ENCODE measurements at places on chromosomes 13 and 19. TPM values are rescaled to one million over a fixed set of nuclear protein-coding genes. Genes with fewer than 3 reads are reported as not detected.

DNA sequence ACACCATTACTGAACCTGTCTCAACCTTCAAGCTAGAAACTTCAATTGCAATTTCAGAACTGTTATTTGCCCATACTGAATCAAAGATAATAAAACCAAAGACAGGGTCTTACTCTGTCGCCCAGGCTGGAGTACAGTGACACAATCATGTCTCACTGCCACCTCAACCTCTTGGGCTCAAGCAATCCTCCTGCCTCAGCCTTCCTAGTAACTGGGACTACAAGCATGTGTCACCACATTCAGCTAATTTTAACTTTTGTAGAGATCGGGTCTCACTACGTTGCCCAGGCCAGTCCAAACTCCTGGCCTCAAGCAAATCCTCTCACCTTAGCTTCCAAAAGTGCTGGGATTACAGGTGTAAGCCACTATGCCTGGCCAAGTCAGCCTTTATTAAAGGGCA, 143.4 kb downstream of the DIAPH3 start:
- H3K4me1 ChIP-seq: no peaks in the 10 kb centered on the region
- H3K4me3 ChIP-seq: no peak overlapping the region
- DNase-seq: no peak
- no peak overlapping the region for H3K27ac ChIP-seq

Gene ZNF324B
- 5.4 TPM for total RNA-seq

GRCh38 chr13:41823476-41823875, 137.4 kb downstream of the VWA8 start:
- H3K27me3 ChIP-seq: no peaks in the 10 kb centered on the region
- no peak overlapping the region for H3K27ac ChIP-seq
- no peak for DNase-seq
- H3K36me3 ChIP-seq: peaks cover 12% of the 10 kb centered on the region
- H3K4me1 ChIP-seq: peaks cover 15% of the 10 kb centered on the region

- DNase-seq: no peak
- H3K27me3 ChIP-seq: no peaks in the 10 kb centered on the region
- peak overlapping the region; percentile 67 for H3K27ac ChIP-seq
- H3K4me1 ChIP-seq: peaks cover 37% of the 10 kb centered on the region
These were observed 25.5 kb downstream of the TSSK6 start for GRCh38 chr19:19489804-19490204.

Gene SHC2
- total RNA-seq: 5.4 TPM

Data from psoas muscle (tissue), 8 donors.